ENCODE measurements at places on chromosomes 5 and 9.

- no peak for DNase-seq
These were observed 135.5 kb downstream of the CCDC192 start for GRCh38 chr5:127838661-127839060.

DNA sequence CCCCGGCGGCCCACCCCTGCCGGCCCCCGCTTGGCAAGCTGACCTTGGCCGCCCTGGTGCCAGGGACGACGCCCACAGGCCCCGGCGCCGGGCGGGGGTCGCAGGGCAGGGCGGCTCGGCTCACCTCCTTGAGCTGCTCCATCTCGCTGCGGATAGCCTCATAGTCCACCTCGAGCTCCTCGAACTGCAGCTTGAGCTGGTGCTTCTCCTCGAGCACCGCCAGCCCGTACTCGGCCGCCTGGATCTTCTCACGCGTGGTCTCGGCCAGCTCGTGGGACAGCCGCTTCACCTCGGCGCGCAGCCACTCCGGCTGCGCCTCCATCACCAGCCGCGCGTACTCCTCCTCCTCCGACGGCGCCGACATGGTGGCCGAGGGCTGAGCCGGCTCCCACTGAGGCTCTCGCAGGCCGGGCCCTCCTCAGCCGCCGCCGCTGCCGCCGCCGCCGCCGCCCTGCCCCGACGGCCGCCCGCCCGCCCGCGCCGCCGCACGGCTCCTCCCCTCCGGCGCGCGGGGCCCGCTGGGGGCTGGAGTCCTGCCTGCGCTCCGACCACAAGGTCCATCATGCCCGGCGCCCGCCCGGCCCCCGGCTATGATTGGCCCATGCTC lies at the start of gene BICD2:
Gene BICD2, minus strand, starts transcription at position 453 of the 607 bp plus-strand sequence. Its CDS starts 89 bp downstream, at position 364.
- no peak for DNase-seq

DNA sequence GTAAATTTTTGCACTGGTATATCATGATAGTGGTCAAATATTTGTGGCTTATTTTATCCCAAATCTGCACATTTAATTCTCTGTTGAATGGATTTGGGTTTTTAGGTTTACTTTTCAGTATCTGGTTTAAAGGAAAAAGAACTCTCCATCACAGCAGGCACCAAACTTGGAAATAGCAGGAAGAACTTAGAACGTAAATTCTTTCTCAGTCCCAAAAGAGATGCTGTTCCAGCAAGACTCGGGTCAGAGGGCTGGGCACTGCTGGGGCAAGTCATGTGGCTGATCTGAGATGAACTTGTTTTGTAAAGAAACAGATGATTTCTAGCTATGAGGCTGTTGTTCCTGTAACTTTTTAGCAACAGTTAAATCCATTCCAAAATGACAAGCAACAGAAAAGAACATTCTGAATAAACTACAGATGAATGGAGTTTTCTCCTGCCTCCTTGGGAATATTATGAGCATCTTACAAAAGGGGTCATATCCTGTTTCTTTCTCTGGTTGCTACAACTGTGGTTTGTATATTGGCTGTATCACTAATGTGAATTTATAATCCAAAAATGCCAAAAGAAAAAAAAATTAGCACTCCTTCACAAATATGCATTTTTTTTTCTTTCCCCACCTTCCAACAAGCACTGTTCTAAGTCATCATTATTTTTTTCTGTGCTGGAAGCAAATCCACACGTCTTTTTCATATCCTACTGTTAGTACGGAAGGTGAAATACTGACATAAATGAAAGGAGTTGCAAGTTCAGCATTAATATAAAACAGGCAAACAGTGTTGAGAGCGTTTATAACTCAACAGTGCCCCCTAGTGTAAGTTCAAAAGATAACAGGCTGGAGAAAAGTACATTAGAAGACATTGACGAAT lies 31.1 kb downstream of the OR2K2 start:
- no peak for DNase-seq

GRCh38 chr5:154274828-154275185 lies 84.3 kb downstream of the GALNT10 start:
- DNase-seq, result no peak

DNA sequence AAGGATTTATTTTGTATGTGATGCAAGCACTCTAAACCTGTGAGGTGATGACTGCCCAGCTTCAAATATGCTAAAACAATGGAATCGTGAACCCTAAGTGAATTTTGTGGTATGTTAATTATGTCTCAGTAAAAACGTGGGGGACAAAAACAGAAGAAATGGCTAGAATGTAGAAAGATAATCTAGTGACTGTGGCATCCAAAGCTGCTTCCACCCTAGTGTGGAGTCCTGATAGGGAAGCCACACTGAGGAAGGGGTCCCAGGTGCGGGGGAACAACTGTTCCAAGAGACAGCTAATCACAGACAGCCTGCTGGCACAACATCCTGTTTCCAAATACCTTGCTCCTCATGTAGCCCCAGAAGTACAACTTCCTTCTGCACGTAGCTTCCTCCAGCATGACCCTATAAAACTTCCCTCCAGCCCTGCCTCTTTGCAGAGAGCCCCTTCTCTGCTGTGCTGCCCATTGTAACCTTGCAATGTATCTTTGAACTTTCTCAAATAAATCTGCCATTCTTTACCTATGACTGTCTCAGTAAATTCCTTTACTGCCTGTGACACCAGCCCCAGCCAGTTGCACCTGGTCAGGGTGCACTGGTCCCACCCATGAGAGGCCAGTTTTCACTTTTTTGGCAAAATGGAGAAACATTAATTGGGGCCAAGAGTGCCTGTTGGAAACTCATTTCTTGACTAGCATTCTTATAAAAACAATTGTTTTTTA lies 4.9 kb downstream of the GMCL2 start:
- no peak for DNase-seq

- no peak for DNase-seq
These were observed 85.9 kb downstream of the BOD1 start for GRCh38 chr5:173530547-173530946.

- no peak for DNase-seq
These were observed 23.9 kb upstream of the FANCC start for GRCh38 chr9:95341293-95341962.

GRCh38 chr5:116542619-116543018 lies 32.0 kb downstream of the SEMA6A start:
- DNase-seq, result no peak

DNA sequence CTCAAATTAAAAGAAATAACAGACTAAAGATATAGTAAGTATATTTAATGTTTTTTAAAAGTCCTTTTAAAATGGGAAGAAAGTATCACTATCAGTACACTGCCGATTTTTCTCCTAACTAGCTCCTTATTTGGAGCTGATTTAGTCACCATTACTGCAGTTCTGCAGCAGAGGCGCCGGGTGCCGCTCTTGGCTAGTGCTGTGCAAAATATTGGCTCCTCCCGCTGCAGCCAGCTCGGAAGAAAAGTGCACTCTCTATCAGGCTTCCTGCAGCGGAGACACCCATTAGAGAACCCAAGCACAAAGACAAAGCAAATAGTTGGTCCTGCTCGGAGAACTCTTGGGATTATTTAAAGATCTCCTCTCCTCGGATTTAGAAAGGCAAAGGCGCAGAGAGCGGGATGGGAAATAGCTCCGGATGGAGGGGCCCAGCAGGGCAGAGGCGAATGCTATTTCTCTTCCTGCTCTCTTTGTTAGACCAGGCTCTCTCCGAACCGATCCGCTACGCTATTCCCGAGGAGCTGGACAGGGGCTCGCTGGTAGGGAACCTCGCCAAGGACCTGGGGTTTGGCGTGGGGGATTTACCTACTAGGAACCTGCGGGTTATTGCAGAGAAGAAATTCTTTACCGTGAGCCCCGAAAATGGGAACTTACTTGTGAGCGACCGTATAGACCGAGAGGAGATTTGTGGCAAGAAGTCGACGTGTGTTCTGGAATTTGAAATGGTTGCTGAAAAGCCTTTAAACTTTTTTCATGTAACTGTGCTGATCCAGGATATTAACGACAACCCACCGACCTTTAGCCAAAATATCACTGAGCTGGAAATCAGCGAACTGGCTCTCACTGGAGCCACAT lies at the start of gene PCDHGB3:
Gene PCDHGB3, plus strand, starts transcription at position 249 of the 855 bp plus-strand sequence. Its CDS starts 153 bp downstream, at position 402.
- no peak for DNase-seq

DNA sequence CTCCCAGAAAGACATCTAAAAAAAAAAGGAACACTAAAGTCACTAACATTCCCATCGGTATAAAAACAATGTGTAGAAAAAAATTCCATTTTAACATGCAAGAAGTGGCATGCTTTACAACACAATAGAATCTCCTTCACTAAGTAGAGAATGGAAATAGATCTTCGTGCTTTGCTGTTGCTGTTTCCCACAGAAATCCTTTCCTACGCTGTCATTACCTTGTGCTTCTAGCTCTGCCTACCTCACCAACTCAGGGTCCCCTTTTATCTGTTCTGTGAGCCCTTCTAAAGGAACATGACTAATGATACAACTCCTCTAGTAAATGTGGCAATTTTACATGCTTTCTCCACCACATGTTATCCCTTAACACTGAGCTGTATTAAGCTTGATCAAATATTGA lies 202.9 kb downstream of the MCTP1 start:
- DNase-seq, result no peak

DNA sequence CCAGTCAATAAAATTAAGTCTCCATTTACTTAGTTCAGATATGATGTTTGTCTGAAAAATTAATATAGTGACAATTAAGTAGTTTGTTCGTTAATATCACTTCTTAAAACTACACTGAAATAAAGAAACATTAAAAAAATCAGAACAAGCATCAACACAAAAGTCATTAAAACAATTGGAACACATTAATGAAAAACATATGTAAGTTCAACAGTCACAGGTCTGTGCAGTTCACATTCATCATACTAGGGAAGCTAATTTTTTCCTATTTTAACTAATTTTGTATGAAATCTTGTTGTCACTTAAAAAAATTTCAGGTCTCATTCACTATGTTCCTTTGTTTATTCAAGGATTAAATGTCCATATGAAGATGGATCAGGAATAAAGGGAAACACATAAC lies 22.5 kb downstream of the POC5 start:
- no peak for DNase-seq

DNA sequence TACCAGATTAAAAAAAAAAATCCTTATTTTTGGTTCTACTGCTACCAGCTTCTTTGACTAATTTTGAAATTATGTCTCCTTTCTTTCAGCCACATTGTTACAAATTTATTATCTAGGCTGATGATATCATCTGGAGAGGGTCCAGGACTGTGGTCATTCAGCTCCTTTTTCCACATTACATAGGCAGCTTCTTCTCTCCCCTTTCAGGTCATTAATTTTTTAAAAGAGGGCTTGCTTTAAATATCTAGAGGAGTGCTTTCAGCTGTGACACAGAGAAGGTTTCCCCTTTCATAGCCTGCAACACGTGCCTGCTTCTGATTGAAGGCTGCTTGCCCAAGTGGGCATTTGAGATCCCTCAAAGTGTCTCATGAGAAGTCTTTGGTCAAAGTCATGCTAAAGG lies 155.7 kb upstream of the PAPPA start:
- DNase-seq, result no peak

DNA sequence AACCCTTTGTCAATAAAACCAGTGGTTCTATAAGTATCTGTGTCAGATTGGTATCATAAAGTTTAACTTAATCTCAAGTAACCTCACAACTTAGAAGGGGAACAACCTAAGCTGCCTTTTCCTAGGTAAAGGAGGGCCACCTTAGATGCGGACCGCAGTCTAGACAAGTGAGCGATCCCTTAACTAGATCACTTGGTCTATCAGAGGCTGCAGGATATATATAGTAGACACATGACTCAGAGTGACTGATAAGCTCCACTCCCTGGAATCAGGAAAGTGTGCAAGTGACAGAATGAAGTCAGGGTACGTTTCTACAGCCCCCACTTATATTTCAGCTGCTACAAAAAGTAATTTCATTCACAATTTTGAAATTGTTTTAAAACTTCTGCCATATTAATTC lies 7.4 kb downstream of the REEP5 start:
- no peak for DNase-seq

DNA sequence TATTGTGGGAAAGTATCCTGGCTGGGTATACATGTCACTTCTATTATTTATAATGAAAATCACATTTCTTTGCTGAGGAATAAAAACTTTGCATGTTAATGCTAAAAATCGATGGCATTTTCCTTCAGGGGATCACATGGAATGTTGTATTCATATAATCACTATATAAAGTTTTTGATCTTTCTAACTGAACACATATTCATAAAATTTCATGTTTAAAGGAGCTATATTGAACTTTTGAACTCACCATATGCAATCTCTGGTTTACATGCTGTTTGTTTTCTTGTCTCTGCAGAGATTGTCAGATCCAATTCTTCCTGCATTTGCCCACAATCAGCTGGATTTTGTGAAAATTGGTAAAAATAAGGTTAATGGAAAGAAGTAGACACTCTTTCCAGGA lies 33.4 kb upstream of the TRAF1 start:
- DNase-seq, result no peak

GRCh38 chr9:35729700-35730485 lies 2.1 kb downstream of the TLN1 start:
- DNase-seq, result no peak

GRCh38 chr9:27054841-27055240 lies 49.4 kb upstream of the LRRC19 start:
- DNase-seq, result no peak

- no peak for DNase-seq
These were observed 155.1 kb upstream of the NR4A3 start for GRCh38 chr9:99666571-99666970.

GRCh38 chr5:32514806-32515205 lies 70.3 kb upstream of the ZFR start:
- no peak for DNase-seq

- no peak for DNase-seq
These were observed 274.9 kb downstream of the EFNA5 start for GRCh38 chr5:107395632-107396350.

DNA sequence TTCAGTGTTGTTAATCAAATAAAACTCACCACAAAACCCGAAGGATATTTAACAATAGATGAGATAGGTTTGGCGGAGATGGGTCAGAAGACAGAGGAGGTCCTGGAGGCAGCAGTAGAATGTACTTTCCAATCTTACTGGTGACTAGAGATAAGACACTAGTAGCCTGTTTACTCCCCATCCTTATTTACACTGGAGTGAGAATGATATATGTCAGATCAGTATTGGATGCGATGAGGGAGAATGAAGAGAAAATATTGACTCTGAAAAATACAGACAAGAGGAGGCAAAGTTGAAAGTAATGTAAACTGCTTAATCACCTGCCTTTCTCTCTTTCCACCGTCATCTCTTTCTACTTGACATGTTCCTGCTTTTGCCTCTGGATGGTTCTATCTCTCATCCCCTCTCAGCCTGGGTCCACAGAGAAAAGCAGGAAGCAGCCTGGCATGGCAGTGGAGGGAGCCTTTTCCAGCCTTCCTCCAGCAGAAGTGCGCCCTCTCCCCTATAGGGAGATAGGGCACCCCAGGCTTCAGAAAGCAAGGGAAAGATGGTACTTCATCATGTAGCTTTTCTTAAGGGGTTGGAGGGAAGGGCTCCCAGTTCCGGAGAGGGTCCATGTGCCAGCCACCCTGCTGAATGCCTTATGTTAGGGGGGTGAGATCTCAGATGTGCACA lies 11.1 kb downstream of the PALM2AKAP2 start:
- DNase-seq, result no peak

DNA sequence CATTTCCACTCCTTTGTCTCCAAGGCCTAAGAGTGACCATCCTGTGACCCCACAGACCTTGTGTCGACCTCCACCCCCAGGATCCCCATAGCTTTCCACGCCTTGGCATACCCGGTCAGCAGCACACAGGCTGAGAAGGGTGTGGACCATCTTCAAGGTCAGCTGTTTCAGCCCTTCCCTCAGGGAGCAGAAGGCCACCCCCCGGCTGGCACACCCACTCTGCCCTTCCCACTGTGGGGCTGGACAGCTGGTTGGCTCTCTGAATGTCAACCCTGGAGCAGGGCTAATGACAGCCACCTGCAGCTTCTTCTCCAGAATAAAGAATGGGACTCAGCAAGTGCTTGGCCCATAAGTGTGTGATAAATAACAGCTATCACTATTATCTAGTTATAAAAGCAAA lies 93.1 kb downstream of the OLFM1 start:
- DNase-seq, result no peak
